ENCODE measurements at places on chromosomes 1 and 21.
A peak's percentile ranks its signal among the peaks of the same experiment; 100 is the strongest.

- DNase-seq: no peak
Measured at GRCh38 chr1:43518935-43519686, 11.6 kb upstream of the PTPRF start.

- no peak for DNase-seq
Measured at GRCh38 chr1:232868793-232869491, 63.7 kb downstream of the MAP10 start.

- no peak for DNase-seq
Measured at GRCh38 chr1:193042766-193043691, 16.1 kb downstream of the UCHL5 start.

DNA sequence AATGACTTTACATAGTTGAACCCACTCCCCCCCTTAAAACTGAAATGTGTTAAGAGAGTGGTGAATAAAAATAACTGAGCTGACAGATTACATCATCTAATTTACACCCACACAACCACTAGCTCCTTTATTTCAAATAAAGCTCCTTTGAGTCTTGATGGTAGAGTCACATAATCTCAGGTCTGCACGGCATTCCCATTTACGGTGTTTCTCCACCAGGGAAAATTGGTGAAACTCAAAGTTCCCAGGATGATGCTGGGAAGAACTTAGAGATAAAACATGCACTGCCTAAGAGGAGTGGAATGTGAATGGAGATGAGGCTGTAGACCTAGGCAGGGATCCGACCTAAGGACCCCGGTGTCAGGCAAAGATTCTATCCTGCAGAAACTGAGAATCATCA lies 727.8 kb upstream of the ADAMTS5 start:
- DNase-seq: no peak

DNA sequence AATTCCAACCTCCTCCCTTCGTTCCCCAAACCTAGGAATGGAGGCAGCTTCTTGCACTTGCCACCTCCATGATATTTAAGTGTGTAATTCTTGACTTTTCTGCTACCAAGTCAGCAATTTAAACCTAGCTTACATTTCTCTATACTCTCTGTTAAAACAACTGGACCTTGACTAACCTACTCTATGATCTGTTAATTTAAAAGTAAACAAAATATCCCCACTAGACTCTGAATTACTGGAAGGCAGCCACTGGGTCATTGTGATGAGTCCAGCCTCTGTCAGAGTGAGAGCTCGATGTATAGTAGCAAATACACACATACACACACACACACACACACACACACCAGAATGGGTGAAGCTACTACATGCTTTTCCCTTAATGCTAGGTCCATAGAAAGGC lies 40.0 kb upstream of the DHCR24 start:
- DNase-seq: no peak

GRCh38 chr1:44733365-44733764 lies 2.4 kb upstream of the RNU5D-1 start:
- no peak for DNase-seq

GRCh38 chr1:17765444-17766411 lies 10.6 kb downstream of the ACTL8 start:
- no peak for DNase-seq

DNA sequence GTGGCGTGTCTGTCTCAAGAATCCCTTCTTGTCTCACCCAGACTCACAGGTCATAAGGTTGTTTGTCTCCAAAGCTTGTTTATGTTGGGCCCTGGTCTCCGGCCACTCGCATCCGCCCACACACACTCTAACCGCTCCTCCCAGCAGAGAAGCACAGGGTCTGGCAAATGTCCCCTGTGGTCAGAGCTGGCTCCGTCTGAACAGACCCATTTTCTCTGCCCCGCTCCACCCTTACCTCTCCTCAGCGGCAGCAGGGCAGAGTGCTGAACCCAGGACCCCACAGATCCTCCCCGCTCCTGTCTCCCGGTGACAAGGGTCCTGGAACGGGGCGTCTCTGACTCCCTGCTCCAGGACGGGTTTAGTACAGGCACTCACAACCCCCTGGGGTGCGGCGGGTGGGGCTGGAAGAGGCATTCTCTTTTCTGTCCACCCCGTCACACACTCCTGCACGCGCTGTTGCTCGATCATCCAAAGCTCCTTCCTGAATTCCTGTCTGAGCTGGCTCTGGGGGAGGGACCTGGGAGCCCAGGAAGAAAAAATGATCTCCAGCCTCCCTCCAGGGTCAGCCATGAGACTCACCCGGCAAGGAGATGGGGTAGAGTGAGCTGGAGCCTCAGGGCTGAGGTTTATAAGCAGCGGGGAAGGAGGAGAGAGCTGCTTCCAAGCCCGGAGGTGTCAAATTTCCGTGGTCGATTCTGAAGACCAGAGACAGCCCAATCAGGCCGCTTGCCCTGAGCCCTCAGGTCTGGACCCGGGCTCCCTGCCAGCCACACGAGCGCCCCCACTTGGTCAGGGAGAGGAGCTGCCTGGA lies at the start of gene S100A13:
Gene S100A13, minus strand, starts transcription at position 602 of the 811 bp plus-strand sequence. CDS start 1,033 bp downstream, outside the sequence.
- peak; percentile 12 for DNase-seq

GRCh38 chr1:116712510-116712909 lies 41.7 kb upstream of the CD2 start:
- DNase-seq: no peak

DNA sequence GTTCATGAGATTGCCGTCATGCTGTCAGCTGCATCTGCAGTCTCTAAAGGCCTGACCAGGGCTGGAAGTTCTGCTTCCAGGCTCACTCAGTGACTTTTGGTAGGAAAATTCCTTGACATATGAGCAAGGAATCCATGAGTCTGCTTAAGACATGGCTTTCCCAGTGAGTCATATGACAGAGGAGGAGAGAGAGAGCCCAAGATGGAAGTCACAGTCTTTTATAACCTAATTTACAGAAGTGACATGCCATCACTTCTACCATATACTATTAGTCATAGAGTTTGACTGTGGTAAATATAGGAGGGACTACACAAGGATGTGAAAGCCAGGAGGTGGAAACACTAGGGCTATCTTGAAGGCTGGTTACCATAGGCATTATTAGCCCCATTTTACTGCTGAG lies 115.2 kb downstream of the ROR1 start:
- DNase-seq: no peak

DNA sequence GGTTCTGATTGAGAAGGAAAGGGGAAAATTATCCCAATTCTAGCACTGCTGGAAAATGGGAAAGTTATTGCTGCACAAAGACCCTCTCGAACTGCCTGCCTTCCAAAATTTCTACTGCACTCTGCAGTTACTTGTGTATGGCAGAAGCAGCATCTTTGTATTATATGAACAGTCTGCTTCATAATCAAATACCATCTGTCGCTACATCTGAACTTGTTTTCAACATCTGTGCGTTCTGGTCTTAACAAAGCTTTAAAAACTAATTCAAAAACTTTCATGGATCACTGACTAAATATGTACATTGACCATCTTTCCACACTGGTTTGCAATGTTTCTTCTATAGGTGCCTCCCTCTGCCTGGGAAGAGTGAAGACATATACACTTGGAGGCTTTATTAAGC lies 79.2 kb downstream of the PROX1 start:
- DNase-seq: no peak

- no peak for DNase-seq
Measured at GRCh38 chr1:219460896-219461815, 151.7 kb downstream of the ZC3H11B start.

- DNase-seq: peak; percentile 45
Measured at GRCh38 chr1:91697416-91697815, 188.5 kb downstream of the TGFBR3 start.

DNA sequence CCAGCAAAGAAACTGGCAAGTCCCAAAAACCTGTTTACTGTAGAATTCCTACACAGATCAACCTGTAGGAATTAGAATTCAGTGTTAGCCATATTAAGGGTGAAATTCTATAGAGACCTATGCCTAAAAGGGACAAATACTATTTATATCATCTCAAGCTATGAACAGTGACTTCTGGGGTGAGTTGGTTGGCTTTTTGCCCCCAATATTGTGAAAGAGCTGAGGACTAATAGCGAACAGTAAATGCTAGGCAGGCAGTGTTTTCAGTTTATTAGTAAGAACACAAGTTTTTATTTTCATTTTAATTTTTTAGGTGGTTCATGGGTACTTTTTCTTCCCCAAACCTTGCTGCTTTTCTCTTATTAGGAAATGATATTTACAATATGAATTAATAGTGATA lies 15.3 kb downstream of the SLC16A4 start:
- DNase-seq: no peak

DNA sequence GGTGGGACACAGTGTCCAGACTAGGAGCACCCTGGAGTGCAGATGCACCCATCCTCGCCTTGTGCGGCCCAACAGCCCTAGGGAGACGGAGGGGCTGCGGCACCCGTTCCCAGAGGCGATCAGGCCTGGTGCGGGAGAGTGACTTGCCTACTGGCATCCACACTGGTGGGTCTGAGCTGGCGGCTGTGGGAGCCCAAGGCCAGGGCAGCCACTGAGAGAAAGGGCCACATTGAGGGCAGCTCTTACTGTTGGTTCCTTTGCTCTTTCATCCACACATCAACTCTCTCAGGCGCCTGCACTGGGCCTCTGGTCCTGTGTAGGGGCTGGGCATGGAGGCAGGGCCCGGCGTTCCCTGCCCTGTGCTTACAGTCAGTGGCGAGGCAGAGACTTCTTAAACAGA lies 8.6 kb downstream of the PODN start:
- DNase-seq: no peak

GRCh38 chr1:6447818-6448748 lies 17.9 kb downstream of the TNFRSF25 start:
- peak; percentile 50 for DNase-seq

DNA sequence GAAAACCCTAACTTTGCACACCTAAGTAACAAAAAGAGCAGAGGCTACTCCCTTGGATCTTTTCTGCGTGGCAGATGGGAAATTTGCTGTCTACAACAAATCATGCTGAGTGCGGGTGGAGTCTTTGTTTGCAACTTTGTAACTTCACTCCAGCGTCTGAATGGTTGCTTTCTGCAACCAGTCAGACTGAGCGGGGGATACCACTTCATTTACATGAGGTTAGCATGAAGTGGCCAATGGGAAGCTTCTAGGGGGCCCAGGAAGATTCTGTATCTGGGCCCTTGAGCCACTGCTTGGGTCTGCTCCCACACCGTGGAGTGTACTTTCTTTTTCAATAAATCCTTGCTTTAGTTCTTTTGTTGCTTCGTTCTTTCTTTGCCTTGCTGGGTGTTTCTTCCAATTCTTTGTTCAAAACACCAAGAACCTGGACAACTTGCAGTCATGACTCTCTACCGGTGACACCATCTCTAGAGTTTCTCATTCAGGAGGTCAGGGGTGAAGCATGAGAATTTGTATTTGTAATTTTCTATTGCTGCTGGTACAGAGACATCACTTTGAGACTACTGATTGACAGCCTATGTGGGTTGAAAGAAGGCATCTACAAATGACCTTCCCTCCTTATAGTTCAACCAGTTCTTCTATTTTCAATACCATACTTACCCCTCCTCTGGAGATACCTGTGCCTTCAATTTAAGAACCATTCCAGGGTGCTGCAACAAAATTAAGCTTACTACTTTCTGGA lies 55.8 kb upstream of the RC3H1 start:
- no peak for DNase-seq

- DNase-seq: no peak
Measured at GRCh38 chr1:8212580-8213031, 105.3 kb upstream of the SLC45A1 start.

DNA sequence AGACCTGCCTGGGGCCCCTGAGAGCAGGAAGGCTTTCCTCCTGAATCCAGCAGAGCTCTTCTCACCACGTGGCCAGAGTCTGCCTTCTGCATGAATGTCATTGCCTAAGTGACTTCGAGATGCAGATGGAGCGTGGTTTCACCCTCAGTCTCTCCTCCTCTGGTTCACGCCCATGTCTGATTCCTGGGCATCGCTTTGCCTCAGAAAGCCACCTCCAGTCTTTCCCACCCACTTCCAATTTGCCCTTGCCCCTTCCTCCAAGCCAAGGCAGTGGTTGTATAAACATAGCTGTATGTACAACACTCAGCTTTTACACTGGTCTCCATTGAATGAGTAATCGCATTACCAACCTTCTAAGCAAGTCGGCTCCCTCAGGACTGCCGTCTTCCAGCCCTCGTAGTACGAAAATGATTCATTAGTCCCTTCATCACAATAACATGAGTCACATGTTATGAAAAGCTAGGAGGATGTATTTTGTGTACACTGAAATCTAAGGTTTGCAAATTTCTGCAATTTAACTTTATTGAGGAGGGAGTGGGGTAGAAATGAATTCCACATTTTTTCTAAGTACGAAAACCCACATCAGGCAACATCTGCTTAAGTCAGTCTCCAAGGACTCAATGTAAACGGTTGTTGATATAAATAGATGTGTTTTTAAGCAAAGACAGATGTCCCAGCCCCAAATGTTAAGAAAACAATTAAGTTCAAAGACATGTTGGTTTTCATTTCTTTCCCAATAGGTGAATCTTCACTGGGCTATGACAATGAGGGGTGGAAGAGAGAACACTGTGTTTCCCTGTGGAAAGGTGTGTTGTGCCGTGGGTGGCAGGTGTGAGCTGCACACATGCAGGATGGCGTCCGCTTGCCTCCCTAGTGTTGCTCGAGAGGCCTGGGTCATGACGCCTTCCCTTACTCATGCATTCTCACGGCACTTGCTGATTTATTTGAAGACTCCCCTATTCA lies 32.3 kb upstream of the ETS2 start:
- no peak for DNase-seq

GRCh38 chr1:6099787-6100765 lies 54.4 kb downstream of the KCNAB2 start:
- DNase-seq: no peak

- no peak for DNase-seq
Measured at GRCh38 chr21:18987520-18988026, 584.0 kb upstream of the TMPRSS15 start.

GRCh38 chr1:16175610-16176553 lies 20.0 kb upstream of the EPHA2 start:
- DNase-seq: no peak

DNA sequence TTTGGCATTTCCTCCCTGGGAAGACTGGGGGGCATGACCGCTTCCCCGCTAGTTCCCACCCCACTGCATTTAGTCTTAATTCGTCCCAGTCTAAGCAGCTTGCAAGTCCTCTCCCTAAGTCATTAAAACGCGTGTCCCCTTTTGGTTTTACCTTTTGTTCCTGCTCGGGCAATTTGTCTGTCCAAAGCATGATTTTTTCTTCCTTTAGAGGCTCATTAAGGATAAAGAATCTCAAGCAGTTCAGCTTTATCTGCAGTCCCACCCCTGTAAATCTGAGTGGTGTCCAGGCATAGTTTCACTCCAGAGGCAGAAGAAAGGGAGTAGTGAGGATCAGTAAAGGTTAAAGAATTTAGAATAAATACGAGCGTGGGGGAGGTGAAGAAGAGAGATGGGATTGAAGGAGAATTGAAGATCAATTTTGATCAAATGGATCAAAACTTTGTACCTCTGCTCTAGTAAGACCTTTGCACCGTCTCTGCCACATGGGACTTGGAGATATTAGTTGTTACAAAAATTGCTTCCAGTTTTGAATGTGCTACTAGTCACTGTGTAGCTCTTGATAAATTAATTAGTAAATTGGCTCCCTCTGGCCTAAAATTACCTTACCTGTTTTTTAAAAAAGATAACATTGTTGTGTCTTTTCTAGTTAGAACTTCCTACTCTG lies 989 bp upstream of the ETV3 start:
- no peak for DNase-seq

DNA sequence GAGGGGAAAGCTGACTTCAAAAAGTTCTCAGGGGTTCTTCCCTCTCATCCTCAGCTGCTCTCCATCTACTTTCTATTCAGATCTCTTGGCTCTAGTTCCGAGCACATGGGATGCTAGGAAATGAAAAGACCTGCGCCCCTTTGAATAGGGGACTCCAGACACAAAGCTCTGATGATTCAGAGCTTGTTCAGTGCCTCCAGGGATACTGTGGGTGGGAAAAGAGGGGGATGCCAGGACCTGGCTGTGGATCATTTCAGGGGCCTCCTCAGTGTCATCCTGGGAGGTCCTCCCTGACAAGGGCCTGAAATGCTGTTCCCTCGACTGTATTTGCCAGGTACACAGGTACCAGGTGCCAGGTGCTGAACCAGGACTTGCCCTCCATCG lies 943 bp upstream of the KIAA0040 start:
- no peak for DNase-seq

Measured in T-cell (primary cell).